ENCODE measurements at places on chromosomes 7 and 10.

GRCh38 chr7:115009139-115009538 is 87.2 kb downstream of the MDFIC start:
- DNase-seq = no peak

- DNase-seq = no peak
These were observed 131.0 kb upstream of the GAD2 start for GRCh38 chr10:26085549-26085948.

DNA sequence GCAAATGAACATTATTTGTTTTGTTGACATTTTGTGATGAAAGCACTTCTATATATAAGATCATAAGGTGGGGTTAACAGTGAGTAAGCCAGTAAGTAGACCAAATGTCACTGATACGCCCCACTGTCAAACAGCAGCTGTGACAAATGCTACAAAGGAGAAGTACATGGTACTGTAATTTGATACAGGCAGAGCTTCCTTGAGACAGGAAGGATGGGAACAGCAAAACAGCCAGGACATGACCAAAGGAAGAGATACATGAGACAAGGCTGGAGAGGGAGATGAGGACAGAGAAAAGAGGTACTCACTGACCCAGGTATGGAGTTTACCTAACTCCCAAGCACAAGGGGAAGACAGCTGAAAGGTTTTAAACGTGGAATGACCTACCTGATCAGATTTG is 127.0 kb downstream of the SRPK2 start:
- no peak for DNase-seq

DNA sequence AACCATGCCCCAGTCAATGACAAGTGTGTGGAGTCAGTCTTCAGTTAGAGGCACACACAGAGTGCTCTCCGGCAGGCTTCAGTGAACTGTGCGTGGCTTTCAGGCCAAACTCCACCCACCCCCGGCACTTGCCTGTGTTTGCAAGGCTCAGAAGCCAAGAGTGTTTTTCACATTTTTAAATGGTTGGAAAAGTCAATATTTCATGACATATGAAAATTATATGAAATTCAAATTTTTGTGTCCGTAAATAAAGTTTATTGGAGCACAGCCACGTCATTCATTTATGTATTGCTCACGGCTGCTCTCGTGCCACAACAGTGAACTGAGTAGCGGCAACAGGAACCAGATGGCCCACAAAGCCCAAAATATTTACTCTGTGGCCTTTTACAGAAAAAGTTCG is 104.7 kb downstream of the SFMBT2 start:
- no peak for DNase-seq

GRCh38 chr10:114266521-114266920 is 27.5 kb downstream of the VWA2 start:
- DNase-seq = no peak

DNA sequence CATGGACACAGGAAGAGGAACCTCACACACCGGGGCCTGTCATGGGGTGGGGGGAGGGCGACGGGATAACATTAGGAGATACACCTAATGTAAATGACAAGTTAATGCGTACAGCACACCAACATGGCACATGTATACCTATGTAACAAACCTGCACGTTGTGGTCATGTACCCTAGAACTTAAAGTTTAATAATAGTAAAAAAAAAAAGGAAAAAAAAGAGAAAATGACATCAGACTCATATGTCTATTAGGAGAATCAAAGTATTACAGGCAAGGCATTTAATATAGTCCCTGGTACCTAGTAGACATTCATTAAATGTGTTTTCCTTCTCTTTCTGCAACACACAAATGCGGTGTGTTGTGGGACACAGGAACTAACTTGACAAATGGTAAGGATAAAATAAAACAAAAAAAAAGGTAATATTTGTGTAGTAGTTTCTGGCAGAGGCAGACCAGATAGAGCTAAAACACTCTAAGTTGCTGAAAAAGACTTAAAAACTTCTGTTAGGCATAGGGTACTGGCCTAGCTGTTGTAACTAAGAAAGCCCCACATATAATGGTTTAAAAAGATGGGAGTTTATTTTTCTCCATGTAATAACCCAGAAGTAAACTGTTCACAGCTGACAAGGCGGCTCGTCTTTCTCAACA is 68.8 kb downstream of the NAMPT start:
- DNase-seq = no peak

GRCh38 chr10:30581779-30582380 is 47.7 kb downstream of the LYZL2 start:
- DNase-seq = no peak

- DNase-seq = peak; percentile 62
These were observed 29.0 kb upstream of the MPP7 start for GRCh38 chr10:28331841-28332240.

DNA sequence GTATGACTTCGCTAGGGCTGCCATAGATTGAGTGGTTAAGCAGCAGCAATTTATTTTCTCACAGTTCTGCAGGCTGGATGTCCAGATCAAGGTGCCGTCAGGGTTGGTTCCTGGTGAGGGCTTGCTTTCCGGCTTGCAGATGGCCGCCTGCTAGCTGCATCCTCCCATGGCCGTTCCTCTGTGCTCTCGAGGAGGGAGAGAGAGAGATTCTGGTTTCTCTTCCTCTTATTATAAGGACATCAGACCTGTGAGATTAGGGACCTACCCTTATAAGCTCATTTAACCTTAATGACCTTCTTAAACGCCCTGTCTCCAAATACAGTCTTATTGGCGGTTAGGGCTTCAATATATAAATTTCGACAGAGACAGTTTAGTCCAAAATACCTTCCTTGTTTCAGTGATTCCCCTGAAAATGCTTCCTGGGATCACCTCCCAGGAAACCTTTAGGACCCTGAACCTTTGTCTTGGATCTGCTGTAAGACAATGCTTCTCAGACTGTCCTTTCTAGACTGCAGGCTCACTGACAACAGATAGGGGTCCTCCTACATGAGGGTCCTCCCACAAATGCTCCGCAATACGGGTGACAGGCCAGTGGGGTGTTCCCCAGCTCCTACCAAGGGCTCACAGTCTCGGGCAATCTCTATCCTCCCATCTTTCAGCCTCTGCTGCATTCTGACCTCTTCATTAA is 82.5 kb upstream of the BAIAP2L1 start:
- no peak for DNase-seq

DNA sequence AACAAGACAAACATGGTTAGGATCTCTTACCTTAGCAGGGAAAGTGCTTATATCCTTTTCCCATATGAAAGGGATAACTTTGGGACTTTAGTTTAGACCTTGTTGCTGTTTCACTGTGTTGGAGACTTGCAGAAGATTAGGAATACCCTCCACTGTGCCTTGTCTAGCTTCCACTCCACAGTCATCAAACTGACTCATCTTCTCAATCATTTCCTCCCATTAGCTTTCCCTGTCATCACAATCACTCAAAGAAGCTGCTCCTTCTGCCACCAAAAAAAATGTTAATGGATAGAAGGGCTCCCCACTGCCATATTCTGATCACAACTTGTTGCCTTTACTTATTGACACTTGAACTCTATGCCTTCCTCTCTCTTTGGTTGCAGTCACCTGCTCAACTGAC is 16.8 kb downstream of the GNG11 start:
- DNase-seq = no peak

- no peak for DNase-seq
These were observed 261.6 kb downstream of the MDFIC start for GRCh38 chr7:115183431-115184057.

- DNase-seq = no peak
These were observed 3.2 kb downstream of the TES start for GRCh38 chr7:116213361-116214130.

- no peak for DNase-seq
These were observed 137.5 kb downstream of the PARD3 start for GRCh38 chr10:34677591-34677990.

DNA sequence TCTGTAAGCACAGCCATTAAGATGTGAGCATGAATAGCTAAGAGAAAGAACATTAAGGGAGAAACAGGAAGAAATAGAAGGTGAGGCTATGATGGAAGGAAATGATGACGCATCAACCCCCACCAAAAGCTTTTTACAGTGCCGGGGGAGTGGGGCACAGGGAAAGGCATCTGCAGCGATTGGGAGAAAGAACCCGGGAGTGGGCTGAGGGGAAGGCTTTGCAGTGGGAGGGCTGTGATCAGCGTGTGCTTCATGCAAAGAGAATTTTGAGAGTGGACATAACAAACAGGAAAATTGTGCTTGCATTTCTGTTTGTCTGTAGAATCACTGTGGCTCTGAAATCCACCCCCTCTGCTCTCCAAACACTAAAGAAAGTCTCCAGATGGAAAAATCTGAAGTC is 250.8 kb downstream of the KCNMA1 start:
- no peak for DNase-seq

DNA sequence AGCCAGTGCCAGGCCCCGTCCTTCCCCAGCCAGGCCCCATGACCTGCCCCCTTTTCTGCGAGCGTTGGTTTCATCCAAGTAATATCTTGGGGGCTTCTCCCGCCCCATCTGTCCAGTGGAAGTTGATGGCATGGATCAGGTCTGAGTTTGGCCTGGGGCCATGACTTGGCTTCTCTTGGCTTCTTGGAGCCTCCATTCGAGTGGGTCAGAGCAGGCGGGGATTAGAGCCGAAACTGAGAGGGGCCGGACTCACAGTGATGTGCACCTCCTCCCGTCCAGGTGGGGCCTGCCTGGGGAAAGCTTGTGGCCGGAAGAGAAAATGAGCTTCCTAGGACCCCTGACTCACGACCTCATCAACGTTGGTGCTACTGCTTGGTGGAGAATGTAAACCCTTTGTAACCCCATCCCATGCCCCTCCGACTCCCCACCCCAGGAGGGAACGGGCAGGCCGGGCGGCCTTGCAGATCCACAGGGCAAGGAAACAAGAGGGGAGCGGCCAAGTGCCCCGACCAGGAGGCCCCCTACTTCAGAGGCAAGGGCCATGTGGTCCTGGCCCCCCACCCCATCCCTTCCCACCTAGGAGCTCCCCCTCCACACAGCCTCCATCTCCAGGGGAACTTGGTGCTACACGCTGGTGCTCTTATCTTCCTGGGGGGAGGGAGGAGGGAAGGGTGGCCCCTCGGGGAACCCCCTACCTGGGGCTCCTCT is 15.1 kb upstream of the LIMK1 start:
- DNase-seq = no peak

DNA sequence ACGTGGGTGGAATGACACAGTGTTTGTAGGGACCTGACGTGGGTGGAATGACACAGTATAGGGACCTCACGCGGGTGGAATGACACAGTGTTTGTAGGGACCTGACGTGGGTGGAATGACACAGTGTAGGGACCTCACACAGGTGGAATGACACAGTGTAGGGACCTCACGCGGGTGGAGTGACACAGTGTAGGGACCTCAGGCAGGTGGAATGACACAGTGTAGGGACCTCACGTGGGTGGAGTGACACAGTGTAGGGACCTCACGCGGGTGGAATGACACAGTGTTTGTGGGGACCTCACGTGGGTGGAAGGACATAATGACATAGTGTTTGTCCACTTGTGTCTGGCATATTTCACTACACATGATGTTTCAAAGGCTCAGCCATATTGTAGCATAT is 19.3 kb downstream of the PPP2R2D start:
- DNase-seq = no peak

DNA sequence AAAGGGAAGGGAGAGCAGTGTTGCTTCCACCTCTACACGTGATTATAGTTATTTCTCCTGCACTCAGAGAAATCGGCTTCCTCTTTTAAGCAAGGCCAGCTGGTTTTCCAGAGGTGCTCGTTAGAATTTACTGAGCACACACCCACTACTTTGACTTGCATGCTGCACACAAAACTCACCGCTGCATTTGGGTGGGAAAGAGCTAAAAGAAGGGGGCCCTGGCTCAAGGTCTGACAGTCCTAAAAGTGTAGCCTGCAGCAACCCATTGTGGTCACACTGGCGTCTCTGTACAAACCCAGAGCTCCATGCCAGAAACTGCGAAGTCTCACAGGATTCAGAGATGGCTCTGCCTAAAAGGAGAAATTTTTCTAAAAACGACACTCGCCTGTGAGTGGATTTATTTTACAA is 133.7 kb downstream of the SLC25A13 start:
- no peak for DNase-seq

DNA sequence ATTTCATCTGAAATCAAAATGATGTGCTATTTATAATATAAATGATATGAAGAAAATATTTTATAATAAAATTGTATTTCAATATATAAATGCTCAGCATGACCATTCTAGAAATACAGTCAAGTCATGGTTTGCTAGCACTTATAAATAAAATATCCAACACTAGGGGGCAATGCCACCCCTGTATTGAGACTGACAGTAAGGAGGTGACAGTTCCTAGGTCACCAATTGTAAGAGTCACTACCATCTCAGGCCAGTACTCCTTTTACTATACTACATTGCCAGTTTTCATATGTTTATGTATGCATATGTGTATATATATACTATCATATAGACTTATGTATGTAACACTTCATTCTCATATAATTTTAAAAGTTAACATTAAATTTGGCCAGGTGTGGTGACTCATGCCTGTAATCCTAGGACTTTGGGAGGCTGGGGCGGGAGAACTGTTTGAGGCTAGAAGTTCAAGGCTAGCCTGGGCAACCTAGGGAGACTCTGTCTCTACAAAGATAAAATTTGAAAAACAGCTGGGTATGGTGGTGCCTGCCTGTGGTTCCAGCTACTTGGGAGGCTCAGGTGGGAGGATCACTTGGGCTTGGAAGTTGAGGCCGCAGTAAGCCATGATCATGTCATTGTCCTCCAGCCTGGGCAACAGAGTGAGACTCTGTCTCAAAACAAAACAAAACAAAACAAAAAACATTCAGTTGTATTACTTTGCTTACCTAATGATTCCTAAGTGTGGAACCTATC is 2.4 kb upstream of the CNOT4 start:
- DNase-seq = no peak

DNA sequence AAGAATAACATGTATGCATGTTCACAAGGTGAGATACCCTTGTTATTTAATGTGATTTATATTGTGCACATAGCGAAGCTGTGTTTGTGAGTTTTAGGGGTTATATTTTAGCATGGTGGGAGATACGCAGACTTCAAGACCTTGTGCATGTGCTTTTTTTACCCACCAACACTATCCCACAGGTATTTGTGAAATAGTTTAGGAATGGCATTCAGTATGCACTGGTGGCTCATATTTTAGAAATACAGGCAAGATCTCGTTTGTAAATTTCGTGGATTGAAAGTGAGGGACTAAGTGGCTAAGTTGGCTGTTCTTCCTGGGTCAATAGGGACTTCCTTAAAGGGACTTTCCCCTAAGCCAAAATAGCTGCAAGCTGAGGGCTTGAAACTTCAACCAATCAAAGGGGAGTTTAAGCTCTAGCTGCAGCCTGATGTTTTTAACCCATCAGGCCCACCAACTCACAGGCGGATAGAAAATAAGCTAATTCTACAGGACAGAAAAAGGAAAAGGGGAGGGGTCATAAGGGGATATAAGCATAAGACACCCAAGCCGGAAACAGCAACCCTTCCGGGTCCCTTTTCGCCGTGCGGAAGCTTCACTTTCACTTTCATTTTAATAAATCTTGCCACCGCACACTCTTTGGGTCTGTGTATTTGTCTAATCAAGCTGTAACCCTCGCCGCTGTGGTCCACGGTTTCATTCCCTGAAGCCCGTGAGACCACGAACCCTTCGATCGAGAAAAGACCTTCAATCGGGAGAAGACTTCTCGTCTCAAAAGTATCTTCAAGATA is 291.0 kb downstream of the GPR158 start:
- no peak for DNase-seq

GRCh38 chr10:126924915-126925300 is 19.7 kb downstream of the DOCK1 start:
- DNase-seq = no peak

GRCh38 chr10:48431871-48432270 is 125.4 kb downstream of the MAPK8 start:
- DNase-seq = no peak

GRCh38 chr7:44392618-44393010 is 67.2 kb upstream of the CAMK2B start:
- DNase-seq = no peak

Data from HS-27A (cell line).